ENCODE measurements at places on chromosomes 16 and 17. TPM values are rescaled to one million over a fixed set of nuclear protein-coding genes. Genes with fewer than 3 reads are reported as not detected.

DNA sequence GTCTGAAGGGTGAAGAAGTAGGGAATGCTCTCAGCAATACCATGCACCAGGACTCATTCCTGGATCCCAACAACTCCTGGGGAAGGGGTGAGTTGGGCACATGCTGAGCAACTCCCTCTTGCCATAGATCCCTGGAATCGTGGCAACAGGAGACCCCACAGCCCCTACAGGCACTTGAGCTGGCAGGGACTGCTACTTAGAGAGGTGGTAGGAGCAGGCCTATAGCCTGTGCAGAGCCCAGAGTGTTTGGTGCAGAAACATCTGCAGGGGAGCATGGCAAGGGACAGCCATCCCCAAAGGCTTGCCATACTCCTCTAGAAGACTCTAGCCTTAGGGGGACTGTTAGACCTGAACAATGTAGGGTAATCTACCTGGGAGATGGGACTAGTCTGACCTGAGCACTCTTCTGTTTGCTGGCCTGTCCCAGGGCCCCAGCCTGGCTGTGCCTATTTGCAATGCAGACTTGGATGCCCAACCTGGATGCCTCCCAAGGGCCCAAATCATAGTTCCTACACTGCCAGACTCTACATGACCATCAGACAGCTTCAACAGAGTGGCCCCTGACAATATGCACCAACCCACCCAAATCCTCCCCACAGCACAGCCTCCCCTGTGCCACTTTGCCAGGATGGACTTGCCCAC, 568.6 kb upstream of the KIF2B start:
- DNase-seq, result no peak

DNA sequence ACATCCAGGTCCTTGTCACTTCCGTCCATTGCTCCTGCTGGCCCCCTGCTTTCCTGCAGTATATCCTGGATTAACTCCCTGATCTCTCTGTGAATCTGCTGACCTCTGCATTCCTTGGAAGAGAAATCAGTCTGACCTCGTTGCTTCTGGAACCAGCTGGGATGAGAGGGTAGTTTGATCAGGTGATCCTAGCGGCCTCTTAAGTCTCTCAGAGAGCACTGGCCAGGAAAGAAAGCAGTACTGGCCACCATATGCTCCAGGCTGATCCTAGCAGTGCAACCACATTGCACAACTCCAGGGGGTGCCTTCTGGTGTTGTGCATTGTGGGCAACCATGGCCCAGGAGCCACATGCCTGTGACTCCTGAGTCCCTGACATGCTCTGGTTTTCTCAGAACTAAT, 79.2 kb downstream of the ARHGAP23 start:
- DNase-seq, result no peak

DNA sequence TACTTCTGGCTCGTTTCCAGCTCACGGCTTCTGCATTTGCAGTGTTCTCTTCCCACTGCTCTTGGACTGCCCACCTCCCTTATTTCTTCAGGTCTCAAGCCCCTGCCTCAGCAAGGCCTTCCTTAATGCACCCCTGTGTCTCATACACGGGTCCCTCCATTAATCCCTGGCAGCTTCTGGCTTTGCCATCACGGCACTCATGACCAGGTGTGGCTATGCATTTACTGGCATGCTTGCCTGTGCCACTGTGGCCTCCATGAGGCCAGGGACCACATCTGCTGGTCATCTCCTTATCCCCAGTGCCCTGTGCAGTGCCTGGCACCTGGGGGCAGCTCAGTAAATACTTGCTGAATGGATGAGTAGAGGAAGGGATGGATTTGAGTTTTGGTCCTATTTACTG, 114.1 kb downstream of the C16orf78 start:
- no peak for DNase-seq

DNA sequence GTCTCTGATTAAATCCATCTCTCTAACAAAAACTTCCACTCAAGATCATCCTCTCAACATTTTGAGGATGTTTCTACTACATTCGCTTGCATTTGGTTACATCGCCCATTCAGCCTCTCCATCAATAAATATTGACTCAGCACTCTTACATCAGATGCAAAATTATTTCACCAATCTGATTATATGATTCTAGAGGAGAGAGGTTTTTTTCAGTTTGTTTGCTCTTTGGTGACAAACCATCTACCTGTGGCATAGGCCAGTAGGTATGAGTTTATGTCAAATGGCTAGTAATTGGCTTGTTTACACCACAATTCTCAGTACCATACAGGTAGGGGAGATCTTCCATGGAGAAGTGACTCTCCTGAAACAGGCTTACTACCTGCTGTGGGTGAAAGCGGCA, 52.3 kb downstream of the TOX3 start:
- no peak for DNase-seq

The OR3A2 gene
- not detected for total RNA-seq

The CEP112 gene
- total RNA-seq, result 6.2 TPM

The ICAM2 gene
- total RNA-seq, result 9.5 TPM

The CMTM2 gene
- not detected for total RNA-seq

Data from colonic mucosa (tissue), 4 donors.